ENCODE measurements at places on chromosomes 12 and 14. TPM values are rescaled to one million over a fixed set of nuclear protein-coding genes. Genes with fewer than 3 reads are reported as not detected.

DNA sequence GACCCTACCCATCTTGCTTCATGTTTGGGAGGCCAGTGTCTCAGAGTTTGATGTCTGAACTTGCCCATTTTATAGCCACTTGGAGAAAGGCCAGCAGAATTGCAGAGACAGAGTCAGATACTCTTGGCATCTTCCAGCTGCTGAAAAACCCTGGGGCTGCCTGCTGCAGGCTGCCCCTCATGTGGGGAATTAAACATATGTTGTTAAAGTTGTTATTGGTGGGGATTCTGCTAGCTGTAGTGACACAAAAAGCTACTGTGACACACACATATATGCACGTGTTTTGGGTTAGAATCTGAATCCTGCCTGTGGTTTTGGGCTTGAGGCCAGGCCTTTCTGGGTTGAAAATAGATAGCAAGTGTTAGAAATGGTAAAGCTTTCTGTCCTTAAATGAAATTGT lies 1288.4 kb downstream of the AACS start:
- no peak for DNase-seq

DNA sequence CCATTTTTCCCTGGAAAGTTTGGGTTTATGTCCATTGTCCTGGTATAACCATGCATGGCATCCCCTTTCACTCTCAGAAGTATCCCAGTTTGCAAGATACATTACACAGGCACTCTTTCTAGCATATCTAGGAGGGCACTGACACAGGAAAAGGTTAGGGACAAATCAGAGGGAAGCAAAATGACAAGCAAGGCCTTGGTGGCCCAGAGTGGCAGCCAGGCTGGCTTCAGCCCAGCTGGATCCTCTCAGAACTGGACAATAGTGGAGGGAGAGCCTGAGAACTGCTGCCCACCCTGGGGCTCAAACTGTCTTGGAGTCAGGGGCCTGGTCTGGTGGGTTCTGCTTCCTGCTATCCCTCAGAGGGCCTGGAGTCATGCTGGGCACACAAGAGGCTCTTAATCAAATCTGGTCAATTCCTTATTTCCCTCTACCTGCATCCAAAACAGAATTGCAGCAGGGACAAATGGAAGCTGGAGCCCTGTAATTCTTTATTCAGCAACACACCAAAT lies 2.6 kb downstream of the VDR start:
- no peak for DNase-seq

GRCh38 chr12:42582498-42582897 lies 7.0 kb downstream of the PRICKLE1 start:
- no peak for DNase-seq

- no peak for DNase-seq
Observed at GRCh38 chr14:68828698-68829097, 35.8 kb upstream of the ZFP36L1 start.

GRCh38 chr14:79242666-79243065 lies 968.6 kb downstream of the DIO2 start:
- DNase-seq: no peak

The LACRT gene
- total RNA-seq: not detected

DNA sequence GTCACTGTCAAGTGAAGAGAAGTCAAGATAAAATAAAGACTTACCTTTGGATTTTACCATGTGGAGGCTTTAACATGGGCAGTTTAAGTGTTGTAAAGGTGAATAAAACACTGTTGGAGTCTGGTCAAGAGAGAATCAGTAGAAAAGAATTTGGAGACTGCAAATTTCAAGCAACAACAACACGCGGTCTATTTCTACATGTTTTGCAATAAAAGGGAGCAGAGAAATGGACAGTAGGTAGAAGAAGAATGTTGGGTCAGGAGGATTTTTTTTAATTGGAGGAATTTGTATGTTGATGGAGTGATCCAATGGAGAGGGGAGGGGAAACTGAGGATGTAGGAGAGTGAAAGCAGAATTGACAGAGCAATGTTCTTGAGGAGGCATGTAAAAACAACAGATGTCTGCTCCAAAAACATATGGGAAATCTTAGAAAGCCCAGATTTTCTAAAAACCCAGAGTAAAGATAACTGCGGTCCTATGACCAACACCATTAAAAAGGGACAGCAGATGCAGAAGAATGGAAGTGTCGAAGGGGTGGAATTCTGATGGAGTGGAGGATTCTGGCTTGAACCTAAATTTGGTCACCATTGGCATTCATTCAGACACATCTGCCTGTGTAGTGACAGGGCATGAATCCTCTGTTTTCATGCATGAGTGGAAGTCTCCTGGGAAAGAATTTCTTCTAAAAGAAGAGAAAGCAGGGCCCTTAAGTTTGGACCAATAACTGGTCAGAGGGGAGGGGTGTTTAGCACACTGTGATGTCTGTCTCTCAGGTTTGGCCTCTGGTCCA lies 68.0 kb upstream of the OSBPL8 start:
- no peak for DNase-seq

DNA sequence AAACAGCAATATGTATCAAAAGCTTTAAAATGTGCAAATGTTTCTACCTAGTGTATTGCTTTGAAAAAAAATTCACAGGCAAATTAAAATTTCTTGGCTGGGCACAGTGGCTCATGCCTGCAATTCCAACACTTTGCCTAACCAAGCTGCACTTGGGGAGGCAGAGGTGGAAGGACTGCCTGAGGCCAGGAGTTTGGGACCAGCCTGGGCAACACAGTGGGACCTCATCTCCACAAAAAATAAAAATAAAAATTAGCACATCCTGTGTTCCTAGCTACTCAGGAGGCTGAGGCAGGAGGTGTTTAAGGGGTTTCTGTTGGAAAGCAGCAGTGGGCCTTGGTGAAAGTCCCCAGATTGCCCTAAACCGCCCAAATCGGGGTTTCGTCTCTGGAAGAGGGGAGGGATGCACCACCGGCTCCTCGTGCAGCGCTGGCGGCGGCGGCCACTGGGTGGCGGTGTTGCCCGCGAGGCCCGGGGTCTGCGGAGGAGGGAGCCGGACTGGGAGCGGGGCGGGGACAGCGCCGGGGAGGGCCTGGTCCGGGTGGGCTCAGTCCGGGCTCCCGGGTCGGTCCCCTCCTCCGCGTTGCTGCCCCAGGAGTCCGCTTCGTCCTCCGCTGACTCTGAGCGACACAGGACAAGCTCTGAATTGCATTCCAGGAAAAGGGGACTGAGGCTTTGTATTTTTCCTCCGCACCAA lies 265.6 kb downstream of the AACS start:
- DNase-seq: no peak

Measured in gastrocnemius medialis (tissue), 4 donors.